ENCODE measurements at places on chromosomes 11 and 22.

- DNase-seq, result peak; percentile 44
These were observed 43.6 kb downstream of the MRE11 start for GRCh38 chr11:94450048-94450447.

DNA sequence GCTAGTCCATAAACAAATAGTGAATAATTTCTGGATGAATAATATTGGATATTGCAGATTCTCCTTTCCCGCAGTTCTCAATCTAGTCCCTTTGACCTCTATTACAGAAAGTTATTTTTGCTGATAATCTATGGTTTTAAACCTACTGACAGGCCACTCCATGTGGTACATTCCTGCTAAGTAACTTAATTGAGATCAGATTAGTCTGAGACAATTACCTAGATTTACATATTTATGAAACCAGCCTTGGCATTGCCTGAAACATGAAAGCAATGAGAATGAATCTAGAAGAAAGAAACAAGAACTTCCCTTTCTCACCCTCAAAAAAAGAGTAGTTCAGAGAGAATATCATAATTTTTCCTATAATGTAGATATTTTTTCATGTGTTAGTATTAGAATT, 964.2 kb downstream of the JRKL start:
- no peak for DNase-seq

DNA sequence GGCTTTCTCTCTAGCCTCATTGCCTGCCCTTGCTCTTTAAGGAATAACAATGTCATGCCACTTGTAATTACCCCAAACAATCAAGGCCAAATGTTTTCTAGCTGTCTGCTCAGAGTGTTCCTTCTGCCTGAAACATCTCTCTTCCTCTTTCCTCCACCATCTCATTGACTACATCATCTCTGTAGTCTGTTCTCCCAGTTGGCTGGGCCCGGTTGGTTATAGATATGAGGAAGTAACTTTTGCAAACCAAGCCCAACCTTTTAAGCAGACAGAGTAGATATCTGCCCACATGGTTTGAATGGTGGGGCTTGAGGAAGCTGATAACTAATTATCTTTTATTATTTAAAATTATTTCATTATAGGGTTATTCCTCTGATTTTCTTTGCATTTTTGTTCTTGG, 104.5 kb downstream of the NTM start:
- no peak for DNase-seq

DNA sequence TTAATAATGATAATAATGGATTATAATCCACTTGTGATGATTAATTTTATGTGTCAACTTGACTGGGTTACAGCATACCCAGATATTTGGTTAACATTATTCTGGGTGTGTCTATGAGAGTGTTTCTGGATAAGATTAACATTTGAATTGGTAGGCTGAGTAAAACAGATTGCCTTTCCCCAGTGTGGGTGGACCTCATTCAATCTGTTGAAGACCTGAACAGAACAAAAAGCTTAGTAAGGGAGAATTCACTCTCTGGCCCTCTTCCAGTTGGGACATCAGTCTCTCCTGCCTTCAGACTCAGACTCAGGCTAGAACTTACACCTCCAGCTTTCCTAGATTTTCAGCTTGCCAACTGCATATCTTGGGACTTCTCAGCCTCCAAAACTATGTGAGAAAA, 37.3 kb upstream of the RRAS2 start:
- no peak for DNase-seq

DNA sequence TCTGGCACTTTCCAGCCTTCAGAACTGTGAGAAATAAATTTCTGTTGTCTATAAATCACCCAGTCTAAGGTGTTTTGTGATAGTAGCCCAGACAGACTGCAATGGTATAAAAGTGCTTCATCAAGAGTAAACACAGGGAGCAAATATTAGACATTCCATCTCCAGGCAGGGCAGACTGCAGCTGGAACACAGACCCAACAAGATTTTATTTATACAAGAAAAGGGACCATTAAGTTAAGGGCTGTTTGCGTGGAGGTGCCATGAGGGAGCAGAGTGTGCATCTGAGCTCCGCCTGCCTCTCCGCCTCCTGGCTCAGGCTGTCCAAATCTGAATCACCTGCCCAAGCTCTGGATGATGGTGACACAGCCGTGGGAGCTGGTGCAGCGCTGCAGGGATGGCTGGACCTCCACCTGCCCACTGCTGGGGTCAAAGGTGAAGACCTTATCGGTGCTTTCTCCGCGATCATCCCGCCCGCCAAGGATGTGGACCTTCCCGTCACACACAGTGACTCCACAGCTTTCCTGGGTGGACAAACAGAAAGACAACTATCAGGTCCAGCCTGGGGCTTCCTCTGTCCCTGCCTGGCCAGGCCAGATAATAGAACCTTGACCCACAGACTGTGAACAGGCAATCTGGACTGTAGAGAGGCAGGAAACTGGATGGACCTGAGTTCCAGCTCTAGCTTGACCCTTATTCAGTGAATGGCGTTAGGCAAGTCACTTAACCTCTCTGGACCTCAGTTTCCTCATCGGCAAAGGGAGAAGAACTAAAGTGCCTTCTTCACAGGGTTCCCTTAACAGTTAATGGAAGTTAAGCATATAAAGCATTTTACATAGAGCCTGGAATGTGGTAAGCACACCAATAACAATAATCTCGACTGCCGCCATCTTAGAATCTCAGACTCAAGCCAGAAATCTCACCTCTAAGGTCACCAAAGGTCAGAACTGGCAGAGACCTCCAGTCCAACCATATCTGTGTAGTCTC, 10.5 kb downstream of the KLHL35 start:
- no peak for DNase-seq

Data from fibroblast of skin of right quadriceps (primary cell).